ENCODE measurements at places on chromosomes 4 and X. TPM values are rescaled to one million over a fixed set of nuclear protein-coding genes. Genes with fewer than 3 reads are reported as not detected.

CT55 gene
- total RNA-seq, result not detected

FTSJ1 gene
- total RNA-seq, result 15.1 TPM

TIGD4 gene
- total RNA-seq, result 0.10 TPM

JADE3 gene
- 9.5 TPM for total RNA-seq

PSAPL1 gene
- total RNA-seq, result not detected

GPR173 gene
- 0.50 TPM for total RNA-seq

NLRP2B gene
- not detected for total RNA-seq

TCEAL6 gene
- total RNA-seq, result not detected

RAB9B gene
- total RNA-seq, result 25.1 TPM

FAM47C gene
- total RNA-seq, result not detected

NPY5R gene
- not detected for total RNA-seq

CLTRN gene
- 0.79 TPM for total RNA-seq

HTN3 gene
- total RNA-seq, result not detected

MAGEA9B gene
- total RNA-seq, result not detected

ARFIP1 gene
- 14.3 TPM for total RNA-seq

KCNIP4 gene
- total RNA-seq, result not detected

ATP8A1 gene
- 14.0 TPM for total RNA-seq

DNA sequence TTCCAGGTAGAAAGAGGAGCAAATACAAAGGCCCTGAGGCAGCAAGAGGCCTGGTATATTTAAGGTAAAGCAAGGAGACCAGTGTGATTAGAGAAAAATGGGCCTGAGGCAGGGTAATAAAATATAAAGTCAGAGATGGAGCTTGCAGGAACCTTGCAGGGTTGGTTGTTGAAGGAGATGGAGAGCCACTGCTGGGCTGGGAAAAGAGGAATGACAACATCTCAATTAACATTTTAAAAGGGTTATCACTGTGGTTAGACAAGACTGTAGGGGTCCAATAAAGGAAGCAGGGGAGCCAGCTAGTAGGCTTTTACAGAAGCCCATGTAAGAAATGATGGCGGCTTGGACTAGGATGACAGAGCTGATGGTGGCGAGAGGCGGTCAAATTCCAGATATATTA, 205.5 kb upstream of the MBNL3 start:
- DNase-seq, result no peak

DNA sequence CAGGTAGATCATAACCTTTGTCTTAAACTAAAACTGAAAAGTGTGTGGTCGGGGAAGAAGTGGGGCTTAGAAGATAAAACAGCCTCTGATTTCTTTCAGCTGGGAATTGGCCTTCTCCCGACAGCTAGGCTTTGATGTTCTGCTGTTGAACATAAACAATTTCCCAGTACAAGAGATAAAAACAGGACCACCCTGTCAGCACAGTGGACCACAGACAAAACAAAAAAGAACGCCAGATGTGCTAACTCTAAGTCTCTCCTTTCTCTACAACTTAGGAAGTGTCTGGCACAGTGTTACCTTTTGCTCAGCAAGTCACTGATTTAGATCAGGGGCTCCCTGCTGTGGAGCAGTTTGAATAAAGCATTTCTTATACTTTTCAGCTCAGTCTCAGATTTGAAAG, 87.5 kb upstream of the UXT start:
- DNase-seq, result no peak

- no peak for DNase-seq
These were observed 61.6 kb downstream of the LEF1 start for GRCh38 chr4:108107101-108107500.

DNA sequence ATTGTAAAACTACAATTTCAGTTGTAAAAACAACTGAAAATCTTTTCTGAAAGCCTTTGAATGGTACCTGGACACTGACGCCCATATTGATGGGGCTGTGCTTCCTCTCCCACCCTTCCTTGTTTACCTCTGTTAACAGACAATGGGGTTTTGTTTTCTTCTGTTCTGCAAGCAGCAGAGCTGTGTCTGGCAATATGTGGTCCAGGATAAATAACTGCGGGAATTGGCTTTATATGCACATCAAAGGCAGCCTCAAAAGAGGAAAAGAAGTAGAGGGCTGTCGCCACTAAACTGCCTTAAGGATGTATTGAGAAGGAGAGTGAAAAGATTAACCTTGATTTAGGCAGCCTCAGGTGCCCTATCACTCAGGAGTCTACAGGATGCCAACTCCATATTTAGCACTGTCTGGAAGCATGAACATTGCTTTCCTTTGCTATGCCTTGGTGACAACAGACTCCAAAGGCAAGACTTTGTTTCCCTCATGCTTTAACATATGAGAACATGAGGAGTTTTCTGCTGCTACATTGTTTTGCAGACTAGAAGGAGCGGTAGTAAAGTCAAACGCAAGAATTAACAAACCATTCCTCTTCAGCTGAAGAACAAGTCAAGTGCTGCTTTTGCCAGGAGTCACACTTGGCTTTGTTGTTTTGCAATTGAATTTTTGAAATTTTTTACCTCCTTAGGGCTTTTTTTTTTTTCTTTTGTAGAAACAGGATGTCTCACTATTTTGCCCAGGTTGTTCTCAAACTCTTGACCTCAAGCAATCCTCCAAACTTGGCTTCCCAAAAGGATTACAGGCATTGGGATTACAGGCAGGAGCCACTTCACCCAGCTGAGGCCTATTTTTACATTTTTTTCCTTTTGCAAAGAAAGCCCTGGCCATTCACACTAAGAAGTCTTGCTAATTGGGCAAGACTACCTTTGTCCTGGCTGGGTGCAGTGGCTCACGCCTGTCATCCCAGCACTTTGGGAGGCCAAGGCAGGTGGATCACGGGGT, 3.0 kb downstream of the IL21 start:
- no peak for DNase-seq

GRCh38 chrX:115602308-115602707, 41.3 kb downstream of the PLS3 start:
- no peak for DNase-seq

- peak; percentile 51 for DNase-seq
These were observed 31.1 kb downstream of the NHSL2 start for GRCh38 chrX:71941776-71942175.

GRCh38 chrX:79080141-79080540, 64.3 kb upstream of the GPR174 start:
- DNase-seq, result no peak

GRCh38 chr4:56099378-56099786, 150.6 kb downstream of the CEP135 start:
- no peak for DNase-seq

- DNase-seq, result no peak
These were observed 410.7 kb downstream of the CENPC start for GRCh38 chr4:67134616-67135015.

DNA sequence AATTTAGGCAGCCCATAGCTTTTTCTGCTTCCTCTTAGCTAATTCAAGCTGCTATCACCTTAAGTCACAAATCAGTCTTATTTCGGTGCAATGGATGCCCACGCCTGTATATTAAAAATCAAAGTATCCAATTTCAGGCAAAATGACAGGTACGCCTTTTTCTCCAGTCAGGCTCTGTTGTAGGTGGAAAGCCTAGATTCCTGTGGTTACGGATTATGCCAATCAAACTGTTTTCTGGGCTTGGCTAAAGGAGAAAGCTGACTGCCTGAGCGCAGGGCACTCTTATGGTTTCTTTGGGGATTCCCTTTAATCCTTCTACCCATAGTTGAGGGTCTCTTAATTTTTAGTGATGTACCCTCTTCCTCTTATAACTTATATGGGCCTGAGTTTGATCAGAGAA, 550.5 kb downstream of the PDHA2 start:
- no peak for DNase-seq

DNA sequence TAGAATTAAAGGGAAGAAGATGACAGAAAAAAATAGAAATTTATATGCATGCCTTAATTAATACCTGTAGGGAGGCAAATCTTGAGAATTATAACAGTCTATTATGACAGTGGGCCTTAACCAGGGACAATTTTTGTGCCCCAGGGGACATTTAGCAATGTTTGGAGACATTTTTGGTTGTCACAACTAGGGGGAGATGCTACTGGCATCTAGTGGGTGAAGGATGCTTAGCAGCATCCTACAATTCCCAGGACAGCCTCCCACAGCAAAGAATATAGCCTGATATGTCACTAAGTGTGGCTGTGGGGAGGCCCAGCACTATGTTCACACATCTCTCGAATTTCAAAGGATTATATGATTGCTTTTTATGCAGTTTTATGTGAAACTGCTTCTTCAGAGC, 10.5 kb downstream of the GPR82 start:
- DNase-seq, result no peak

DNA sequence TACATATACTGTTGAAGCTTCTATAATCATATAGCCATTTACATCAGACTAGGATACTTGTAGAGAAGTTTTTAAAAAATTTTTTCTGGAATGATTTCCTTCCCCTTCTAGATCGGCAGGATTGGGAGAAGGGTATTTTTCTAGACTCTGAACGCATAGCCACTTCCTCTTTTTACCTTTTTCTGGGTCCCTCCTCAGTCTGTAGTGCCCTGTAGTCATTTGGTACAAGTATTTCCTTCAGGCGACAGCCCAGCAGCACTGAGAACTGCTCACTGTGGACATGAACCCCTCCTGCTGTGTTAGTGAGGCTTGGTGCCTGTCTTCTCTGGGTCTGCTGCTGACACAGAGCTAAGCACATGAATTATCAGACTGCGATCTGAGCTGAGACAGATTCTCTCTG, 255.4 kb downstream of the ARHGAP10 start:
- no peak for DNase-seq

DNA sequence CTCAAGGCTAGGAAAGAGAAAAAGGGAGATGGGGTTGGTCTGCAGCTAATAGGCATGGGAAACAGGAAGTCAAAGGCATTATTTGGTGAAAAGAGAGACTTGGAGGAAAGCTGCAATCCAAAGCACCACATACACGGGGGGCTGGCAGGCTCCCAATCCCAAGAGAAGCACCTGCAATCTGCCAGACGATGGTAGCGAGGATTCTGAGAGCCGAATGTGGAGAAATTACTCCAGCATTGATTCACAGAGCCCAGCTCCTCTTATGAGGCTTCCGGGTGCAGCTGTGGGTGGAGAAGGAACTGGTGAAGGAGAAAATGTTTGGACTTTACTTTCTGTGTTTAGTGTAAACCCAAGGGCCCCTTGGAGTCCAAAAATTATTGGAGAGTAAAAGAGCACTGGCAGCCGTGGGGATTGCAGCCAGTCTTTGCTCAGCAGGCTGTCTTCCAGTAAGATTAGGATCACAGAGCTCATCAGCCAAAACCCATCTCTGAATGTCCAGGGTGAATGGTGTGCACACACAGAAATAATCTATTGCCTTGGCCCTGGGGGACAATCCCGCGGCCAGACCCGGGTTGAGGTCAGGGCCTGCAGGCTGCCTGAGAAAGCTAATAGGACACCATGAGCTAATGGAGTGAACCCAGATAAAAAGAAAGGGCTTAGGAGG, 197.6 kb downstream of the KIT start:
- DNase-seq, result peak; percentile 59

GRCh38 chr4:119228406-119228805, 15.9 kb downstream of the USP53 start:
- DNase-seq, result no peak

- peak; percentile 82 for DNase-seq
These were observed 628 bp downstream of the MXD4 start for GRCh38 chr4:2261110-2261852.

GRCh38 chr4:129917651-129918050, 821.7 kb downstream of the C4orf33 start:
- no peak for DNase-seq

DNA sequence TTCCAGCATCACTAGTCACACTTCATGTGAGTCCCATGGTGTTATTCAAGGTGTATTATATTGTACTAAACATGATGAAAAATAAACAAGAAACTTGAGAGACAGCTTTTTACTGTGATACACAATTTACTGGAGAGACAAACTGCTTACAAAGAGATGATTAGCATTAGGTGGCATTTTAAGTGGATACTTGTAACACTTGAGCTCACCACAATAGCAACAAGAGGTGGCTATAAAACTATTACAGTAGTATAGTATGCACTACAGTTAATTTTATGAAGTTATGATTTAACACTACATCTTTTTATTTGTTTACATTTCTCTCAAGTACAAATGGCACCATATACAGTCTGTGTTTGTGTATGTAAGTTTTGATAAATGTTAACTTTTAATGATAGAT, 246.6 kb downstream of the PARM1 start:
- no peak for DNase-seq

GRCh38 chr4:141020801-141021261, 112.4 kb downstream of the RNF150 start:
- no peak for DNase-seq

GRCh38 chrX:71660562-71661416, 6.6 kb upstream of the LOC101059915 start:
- no peak for DNase-seq

DNA sequence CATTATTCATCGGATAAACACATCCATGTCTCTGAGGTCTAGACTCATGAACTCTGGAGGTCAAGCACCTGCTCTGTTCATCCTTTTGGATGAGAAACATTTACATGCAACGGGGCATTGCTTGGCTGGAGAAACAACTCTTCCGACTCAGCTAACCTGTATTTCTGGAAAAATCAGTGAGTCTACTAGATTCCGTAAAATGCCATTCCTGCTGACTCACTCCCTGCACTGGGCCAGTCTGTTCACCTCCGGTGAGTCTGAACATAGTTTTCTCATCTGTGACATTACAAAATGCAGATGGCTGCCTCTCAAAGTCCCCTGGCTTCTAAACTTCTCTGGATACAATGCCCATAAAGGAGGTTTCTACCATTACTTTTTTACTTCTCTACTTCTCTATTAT, 185.7 kb upstream of the HS3ST1 start:
- no peak for DNase-seq

GRCh38 chrX:139815771-139816170, 107.8 kb upstream of the MCF2 start:
- no peak for DNase-seq

DNA sequence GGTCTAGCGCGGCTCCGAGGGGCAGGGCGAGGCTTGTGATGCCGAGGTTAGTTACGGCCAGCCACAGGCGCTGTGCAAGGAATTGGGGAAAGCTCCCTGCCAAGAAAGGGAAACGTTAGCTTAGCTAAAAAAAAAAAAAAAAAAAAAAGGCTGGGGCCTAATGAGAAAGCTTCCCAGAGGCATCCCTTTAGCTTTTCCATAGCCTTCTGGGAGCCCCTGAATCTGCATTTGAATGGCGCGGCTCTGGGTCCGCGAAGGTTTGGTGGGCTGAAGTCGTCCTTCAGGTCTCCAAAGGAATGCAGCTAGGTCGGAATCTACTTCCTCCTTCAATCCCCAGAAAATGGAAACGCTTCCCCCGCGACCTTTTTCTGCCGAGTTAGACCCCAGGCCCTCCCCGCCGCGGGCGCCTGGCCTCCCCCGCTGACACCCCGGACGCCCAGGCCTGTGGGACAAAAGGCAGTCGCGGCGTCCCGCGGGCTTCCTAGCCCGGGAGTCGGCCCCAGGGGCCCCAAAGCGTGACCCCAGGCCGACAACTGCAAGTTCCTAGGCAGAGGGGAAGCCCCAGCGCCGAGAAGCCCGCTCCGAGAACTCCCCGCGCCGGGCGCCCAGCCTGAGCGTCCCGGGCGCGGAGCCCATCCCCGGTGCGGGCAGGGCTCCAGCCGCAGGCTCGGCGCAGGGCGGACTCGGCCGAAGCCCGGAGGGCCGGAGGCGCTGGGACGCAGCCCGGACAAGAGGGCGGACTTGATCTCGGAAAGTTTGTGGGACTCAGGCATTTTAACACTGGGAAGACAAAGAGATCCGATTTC, 605 bp upstream of the FAT1 start:
- peak; percentile 80 for DNase-seq

- no peak for DNase-seq
These were observed 22.0 kb downstream of the CTSO start for GRCh38 chr4:155931634-155932033.

- peak; percentile 35 for DNase-seq
These were observed 230.1 kb upstream of the FAT1 start for GRCh38 chr4:186953599-186954260.

GRCh38 chr4:150973626-150974251, 41.3 kb downstream of the LRBA start:
- no peak for DNase-seq

GRCh38 chrX:70998411-70999027, 67.6 kb upstream of the SLC7A3 start:
- no peak for DNase-seq

Measured in left ventricle myocardium superior (tissue), 1 donor.